ENCODE measurements at places on chromosomes 12 and 14.

DNA sequence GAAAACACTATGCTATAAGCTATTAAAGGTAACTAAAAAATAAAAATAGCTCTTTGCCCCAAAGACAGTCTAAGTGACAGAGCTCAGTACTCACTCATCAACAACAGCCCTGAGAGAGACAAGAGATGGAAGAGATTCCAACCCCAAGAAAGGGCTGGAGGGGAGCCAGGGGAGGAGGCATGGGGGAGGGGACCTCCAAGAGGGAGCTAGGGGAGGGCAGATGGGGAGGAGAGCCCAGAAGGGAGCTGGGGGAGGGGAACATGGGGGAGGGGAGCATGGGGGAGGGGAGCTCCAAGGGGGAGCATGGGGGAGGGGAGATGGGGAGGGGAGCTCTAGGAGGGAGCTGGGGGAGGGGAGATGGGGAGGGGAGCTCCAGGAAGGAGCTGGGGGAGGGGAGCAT lies 7.7 kb downstream of the SSH1 start:
- no peak for DNase-seq

- no peak for DNase-seq
These were observed 164.5 kb downstream of the CRADD start for GRCh38 chr12:93841671-93842070.

DNA sequence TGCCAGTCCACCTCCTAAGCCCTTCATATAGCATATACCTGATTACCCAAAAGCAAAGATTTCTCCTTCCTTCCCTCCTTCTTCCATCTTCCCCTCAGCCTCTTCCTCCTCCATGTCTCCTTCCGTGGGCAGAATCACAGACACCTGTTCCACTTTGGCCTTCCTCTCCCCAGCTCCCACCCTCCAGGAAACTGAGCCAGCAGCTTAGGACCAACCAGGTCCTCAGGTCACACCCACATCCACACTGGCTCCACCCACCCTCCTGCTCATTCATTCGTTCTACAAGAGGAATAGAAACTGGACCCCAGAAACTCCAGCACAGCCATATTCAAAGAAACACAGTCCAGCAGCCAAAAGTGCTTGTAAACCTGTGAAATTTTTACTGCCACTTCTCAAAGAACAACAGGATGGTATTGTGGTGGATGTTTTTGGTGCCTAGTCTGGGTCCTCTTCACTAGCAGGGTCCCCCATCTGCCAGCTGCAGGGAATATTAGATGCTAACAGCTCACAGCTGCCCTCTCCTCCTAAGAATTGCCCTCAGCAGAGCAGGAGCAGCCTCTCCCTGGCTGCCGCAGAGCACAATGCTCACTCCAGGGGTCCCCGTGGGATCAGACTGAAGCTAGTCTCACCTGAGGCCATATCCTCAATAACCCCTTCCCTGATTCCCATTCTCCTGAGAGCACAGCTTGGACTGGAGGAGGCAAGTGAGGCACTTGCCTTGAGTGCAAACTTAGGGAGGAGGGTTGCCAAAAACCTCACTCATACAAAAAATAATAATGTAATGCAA lies 18.4 kb downstream of the CMKLR1 start:
- no peak for DNase-seq

GRCh38 chr14:35390577-35391387 lies 13.8 kb downstream of the NFKBIA start:
- no peak for DNase-seq

DNA sequence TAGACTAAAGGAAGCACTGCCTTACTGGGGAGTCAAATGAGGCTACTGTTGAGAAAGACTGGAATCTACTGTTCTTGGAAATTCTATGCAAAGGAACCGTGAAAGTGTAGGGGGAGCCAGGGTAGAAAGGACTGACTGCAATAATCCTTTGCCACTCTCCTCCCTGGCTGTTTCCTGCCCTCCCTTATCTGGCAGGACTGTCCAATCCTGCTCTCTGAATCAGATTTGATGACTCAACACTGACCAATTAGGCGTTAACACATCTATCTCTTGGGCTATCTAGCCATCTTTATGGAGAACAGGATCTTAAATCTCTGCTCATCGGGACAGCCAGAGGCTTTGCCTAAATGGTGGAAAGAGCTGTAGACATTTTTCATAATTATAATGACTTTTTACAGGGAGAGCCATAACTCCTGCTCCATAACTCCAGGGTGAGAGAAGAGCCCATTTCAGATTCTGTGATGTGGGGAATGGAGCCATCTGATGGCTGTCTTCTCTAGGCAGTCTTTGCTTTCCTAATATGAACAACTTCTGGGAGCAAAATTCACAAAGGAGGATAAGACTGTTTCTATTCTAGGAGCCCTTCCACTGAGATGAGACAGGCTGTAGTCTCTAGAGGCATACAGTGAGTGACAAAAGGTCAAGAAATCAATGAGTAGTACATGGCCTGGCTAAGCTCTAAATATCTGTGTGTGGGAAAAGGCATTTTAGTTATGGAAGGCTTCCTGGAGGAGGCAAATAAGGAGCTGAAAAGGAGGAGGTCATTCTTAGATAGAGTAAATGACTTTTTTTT lies 68.9 kb upstream of the CISTR start:
- DNase-seq: peak; percentile 12

- no peak for DNase-seq
These were observed 6.2 kb upstream of the DYRK4 start for GRCh38 chr12:4555804-4556203.

DNA sequence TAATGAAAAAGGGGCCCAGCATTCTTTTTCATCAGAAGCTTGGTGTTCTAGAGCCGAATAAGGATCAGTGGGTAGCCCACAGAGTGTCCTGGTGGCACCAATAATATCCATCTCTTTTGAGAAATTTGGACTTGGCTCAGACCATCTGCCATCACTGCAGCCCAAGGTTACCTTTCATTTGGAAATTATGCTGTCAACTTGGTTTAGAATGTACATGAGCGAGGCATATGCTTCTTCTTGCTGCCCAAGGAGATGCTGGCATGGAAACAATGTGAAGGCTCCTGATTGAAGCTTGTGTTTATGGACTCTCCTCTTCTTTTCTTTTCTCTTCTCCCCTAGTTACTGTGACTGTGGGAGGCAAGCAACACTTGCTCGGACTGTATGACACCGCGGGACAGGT lies 50.0 kb downstream of the GPHB5 start:
- DNase-seq: no peak

GRCh38 chr12:31662176-31662849 lies 2.8 kb downstream of the ETFBKMT start:
- DNase-seq: no peak

DNA sequence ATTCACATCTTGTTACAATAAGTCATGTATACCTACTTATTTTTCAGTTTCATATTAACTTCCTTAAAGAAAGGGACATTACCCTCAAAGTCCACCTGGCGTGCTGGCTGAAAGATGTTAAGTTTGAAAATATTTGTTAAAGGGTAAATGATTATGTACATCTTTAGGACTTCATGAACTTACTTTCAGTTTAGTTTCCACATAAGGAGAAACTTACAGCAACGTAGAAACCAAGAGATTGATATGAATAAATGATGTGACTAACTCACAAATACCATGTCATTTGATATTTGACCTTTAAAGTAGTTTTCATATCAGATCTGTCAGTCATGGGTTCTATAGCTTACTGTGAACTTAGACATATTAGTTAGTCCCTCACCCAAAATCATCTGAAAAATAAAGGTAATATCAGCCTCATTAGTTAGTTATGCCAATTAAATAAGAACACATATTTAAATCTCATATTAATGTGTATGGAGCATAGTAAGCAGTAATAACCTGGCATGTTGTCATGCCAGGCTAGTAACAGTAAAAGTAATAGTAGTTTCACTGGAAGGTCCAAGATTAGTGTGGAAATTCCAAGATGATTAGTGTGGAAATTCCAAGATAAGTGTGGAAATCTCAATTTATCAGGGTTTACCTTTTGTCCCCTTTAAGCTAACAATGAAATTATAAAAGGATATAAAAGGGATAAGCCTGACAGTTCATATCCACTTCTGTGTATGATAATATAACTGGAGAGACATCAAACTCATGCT lies 1.9 kb upstream of the CLEC2D start:
- DNase-seq: no peak

DNA sequence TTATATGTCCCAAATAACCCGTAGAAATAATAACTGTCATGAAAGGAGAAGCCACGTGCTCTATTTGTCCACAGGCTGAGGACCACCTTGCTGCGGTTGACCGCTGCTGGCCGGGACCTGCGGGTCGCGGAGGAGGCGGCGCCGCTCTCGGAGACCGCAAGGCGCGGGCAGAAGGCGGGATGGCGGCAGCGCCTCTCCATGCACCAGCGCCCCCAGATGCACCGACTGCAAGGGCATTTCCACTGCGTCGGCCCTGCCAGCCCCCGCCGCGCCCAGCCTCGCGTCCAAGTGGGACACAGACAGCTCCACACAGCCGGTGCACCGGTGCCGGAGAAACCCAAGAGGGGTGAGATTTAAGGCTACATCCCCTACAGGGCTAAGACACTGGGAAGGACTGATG lies 21.0 kb downstream of the RPGRIP1 start:
- no peak for DNase-seq

DNA sequence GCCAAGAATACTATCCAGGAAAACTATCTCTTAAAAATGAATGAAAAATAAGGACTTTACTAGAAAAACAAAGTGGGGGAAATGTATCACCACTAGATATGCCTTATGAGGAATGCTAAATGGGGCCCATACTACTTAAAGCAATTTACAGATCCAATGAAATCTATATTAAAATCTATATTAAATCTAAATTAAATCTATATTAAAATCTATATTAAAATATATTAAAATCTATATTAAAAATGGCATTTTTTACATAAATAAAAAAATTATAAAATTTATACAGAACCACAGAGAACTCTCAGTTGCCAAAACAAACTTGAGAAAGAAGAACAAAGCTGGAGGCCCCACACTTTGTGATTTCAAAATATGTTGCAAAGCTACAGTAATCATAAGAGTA lies 234.5 kb downstream of the RPL10L start:
- DNase-seq: no peak

DNA sequence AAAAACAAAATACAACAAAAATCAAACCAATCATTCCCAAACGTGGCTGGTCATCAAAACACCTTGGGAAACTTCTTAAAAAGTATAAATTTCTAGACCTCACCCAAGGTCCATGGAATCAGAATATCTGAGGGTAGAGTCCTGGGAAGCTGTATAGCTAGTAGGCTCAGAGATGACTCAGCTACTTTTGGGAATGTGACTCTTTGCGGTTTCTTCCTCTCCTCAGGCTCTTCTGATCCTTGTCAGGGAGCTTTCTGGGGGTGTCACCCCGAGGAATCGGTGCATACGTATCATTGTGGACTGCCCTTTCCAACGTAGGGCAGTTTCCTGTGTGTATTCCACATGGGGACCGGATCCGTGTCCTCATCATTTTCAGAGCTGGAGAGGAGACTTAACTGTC lies 14.8 kb downstream of the JDP2 start:
- DNase-seq: no peak

GRCh38 chr14:105409364-105409763 lies 10.3 kb upstream of the MTA1 start:
- DNase-seq: no peak

DNA sequence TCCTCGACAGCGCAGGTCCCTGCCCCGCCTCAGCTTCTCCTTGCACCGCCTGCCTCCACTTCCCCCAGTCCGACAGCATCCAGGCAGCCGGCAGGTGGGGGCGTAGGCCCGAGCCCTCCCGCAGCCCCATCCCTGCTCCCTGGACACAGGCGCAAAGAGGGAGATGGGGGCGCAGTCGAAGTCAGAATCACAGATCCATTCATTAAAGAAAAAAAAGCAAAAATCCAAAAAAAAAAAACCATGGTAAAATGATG lies 41.2 kb downstream of the RFLNA start:
- no peak for DNase-seq

GRCh38 chr14:61585598-61586543 lies 109.4 kb upstream of the HIF1A start:
- no peak for DNase-seq

DNA sequence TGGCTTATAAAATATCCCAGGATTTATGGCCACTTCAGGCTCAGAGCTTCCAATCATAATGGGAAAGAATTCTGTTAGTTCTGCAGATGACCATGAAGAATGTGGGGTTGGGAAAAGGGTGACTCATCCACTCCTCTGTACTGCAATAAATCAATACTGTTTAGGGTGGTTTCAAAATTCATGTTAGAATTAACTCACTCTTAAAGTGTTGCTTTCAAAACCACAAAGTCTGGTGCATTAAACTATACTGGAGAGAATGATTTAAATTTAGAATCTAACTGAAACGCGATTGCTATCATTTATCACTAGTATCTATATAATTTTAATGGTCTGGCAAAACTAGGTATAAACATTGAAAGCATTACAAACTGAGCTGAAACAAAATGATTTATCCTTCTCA lies 798 bp downstream of the CCDC198 start:
- DNase-seq: peak; percentile 28

DNA sequence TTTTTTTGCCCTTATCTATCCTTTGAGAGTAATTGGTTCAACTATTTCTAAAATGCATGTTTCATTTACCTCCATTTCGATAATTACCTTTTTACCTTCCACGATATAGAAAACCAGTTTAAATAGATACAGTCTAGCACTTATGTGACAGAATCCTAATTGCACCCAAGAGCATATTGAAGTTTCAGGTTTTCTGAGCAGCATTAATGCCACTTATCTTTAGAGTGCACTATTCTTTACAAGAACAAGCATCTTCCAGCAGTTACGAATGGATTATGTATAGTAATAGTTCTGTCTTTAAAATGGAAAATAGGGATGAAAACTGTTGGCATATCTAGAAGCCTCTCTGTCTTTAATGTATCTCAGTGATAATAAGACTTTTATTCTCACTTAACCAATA lies 82.2 kb upstream of the ATXN7L3B start:
- no peak for DNase-seq

- no peak for DNase-seq
These were observed 76.4 kb downstream of the RGS6 start for GRCh38 chr14:72008666-72009065.

GRCh38 chr12:103391103-103391502 lies 104.7 kb downstream of the C12orf42 start:
- no peak for DNase-seq

DNA sequence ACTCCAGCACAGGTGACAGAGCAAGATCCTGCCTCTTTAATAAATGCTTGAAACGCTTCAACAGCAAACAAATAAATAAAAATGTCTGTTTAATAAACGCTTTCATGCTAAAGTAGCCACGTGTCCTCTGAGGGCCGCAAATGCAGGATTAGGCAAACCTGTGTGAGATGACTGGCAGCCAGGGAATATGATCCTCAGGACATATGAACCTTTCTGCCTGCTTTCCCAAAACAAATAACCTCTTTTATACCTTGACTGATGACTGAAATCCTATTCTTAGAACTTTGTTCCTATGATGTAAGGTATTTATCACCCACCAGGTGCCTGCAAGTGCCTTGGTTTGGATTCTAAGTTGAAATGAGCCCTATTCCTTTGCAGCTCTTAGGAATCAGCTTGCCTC lies 14.5 kb upstream of the FLVCR2 start:
- no peak for DNase-seq

GRCh38 chr12:52903285-52903854 lies 1.5 kb downstream of the KRT8 start:
- no peak for DNase-seq

- no peak for DNase-seq
These were observed 30.3 kb downstream of the DEGS2 start for GRCh38 chr14:100129161-100129589.
